ENCODE measurements at places on chromosomes 16 and 17. TPM values are rescaled to one million over a fixed set of nuclear protein-coding genes. Genes with fewer than 3 reads are reported as not detected.

The IL34 gene
- 3.9 TPM for total RNA-seq

The HSD11B2 gene
- not detected for total RNA-seq

The NLRC3 gene
- under 0.01 TPM for total RNA-seq

The CACNG4 gene
- total RNA-seq: not detected

The CCL16 gene
- total RNA-seq: not detected

The PRSS27 gene
- 1.1 TPM for total RNA-seq

The DPEP3 gene
- total RNA-seq: not detected

The TRPV3 gene
- total RNA-seq: 2.8 TPM

The NDE1 gene
- total RNA-seq: 17.0 TPM

The NOXO1 gene
- 0.16 TPM for total RNA-seq

The TAC4 gene
- total RNA-seq: not detected

The CFAP119 gene
- total RNA-seq: 0.69 TPM

The SLC16A11 gene
- total RNA-seq: 0.16 TPM

The ARMC5 gene
- 6.5 TPM for total RNA-seq

The TPSD1 gene
- not detected for total RNA-seq

The HOXB6 gene
- total RNA-seq: 3.2 TPM

The SRCIN1 gene
- total RNA-seq: not detected

The AMDHD2 gene
- total RNA-seq: 58.7 TPM

The WFDC1 gene
- total RNA-seq: 0.17 TPM

The ABCC3 gene
- 1.8 TPM for total RNA-seq

The ASGR1 gene
- 1.6 TPM for total RNA-seq

The C16orf95 gene
- 4.7 TPM for total RNA-seq

The HBA2 gene
- not detected for total RNA-seq

The MRPL45 gene
- 32.5 TPM for total RNA-seq

Measured in bronchial smooth muscle cell (primary cell).